ENCODE measurements at places on chromosomes 3 and 15.
A peak's percentile ranks its signal among the peaks of the same experiment; 100 is the strongest.

- no peak overlapping the region for H3K4me3 ChIP-seq
- no peaks in the 10 kb centered on the region for H3K27me3 ChIP-seq
- H3K27ac ChIP-seq, result no peak overlapping the region
Measured at GRCh38 chr3:15683253-15683652, 81.7 kb downstream of the BTD start.

GRCh38 chr15:72797834-72798233 lies 14.3 kb upstream of the ADPGK start:
- no peak for DNase-seq
- H3K27me3 ChIP-seq, result no peaks in the 10 kb centered on the region
- H3K27ac ChIP-seq, result no peak overlapping the region
- H3K4me3 ChIP-seq, result no peak overlapping the region
- H3K36me3 ChIP-seq, result no peaks in the 10 kb centered on the region

GRCh38 chr3:60600848-60601247 lies 650.4 kb downstream of the FHIT start:
- H3K27ac ChIP-seq, result no peak overlapping the region
- H3K36me3 ChIP-seq, result no peaks in the 10 kb centered on the region
- H3K4me1 ChIP-seq, result no peaks in the 10 kb centered on the region
- H3K4me3 ChIP-seq, result no peak overlapping the region
- DNase-seq, result no peak

DNA sequence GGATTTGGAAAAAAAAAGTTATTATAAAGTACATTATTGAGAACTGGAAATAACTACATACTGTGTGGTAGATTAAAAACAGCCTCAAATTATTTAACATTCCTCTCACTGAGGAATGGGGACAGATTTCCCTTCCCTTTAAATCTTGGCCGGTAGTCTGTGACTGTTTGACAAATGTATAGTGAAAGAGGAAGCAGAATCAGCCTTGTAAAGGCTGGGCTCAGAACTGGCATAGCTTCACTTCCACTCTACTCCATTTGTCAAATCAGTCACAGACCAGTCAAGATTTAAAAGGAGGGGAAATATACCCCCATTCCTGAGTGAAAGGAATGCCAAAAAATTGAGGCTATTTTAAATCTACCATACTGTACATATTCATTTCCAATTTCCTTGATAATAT lies 18.2 kb upstream of the B4GALT4 start:
- H3K27ac ChIP-seq, result no peak overlapping the region
- DNase-seq, result no peak
- H3K4me1 ChIP-seq, result no peaks in the 10 kb centered on the region
- no peaks in the 10 kb centered on the region for H3K27me3 ChIP-seq
- H3K4me3 ChIP-seq, result no peak overlapping the region

DNA sequence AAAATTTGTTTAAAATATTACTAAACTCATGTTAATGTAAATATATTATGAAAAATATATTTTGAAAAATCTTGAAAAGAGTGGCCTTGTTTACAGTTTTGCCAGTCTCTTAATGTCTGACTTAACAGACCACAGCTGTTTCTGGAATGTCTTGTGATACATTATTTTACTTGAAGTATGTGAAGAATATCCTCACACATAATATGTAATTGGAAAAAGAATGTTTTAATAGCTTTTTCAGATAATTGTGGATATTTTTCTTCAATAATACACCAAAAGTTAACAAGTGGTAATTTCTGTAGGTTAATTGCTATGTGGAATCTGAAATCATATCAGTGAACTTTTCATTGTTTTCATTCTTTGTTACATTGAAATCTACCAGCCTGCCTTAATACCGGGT lies 101.3 kb downstream of the UBE2E2 start:
- peak; percentile 67 for DNase-seq
- no peaks in the 10 kb centered on the region for H3K27me3 ChIP-seq
- H3K36me3 ChIP-seq, result no peaks in the 10 kb centered on the region
- H3K4me1 ChIP-seq, result no peaks in the 10 kb centered on the region

- no peak overlapping the region for H3K4me3 ChIP-seq
- H3K4me1 ChIP-seq, result peaks cover 2% of the 10 kb centered on the region
- DNase-seq, result no peak
- H3K27ac ChIP-seq, result no peak overlapping the region
- no peaks in the 10 kb centered on the region for H3K27me3 ChIP-seq
- no peaks in the 10 kb centered on the region for H3K36me3 ChIP-seq
Measured at GRCh38 chr3:120119846-120120510, 25.7 kb upstream of the GSK3B start.

DNA sequence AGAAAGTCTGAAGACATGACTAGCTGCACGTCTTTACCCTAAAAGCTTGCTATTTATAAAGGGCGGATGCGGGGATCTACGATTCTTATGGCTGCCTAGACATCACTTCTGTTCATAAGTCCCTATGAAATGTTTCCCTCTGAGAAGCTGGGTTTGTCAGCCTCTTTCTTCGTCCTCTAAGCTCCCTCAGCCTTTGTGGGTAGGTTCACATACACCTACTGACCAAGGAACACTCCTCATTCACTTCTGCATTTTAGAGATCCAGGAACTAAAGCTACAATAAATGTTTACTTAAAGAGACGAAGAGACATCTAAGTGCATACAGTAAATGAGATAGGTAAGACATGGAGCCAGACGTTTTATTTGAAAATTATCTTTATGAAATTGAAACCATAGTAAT lies 16.7 kb upstream of the RAMAC start:
- H3K36me3 ChIP-seq, result no peaks in the 10 kb centered on the region
- H3K4me3 ChIP-seq, result no peak overlapping the region
- no peak for DNase-seq
- no peaks in the 10 kb centered on the region for H3K27me3 ChIP-seq

- no peak overlapping the region for H3K4me3 ChIP-seq
- no peaks in the 10 kb centered on the region for H3K4me1 ChIP-seq
- no peak for DNase-seq
- H3K36me3 ChIP-seq, result no peaks in the 10 kb centered on the region
Measured at GRCh38 chr3:127489357-127489756, 101.2 kb downstream of the TPRA1 start.

- peaks cover 2% of the 10 kb centered on the region for H3K4me1 ChIP-seq
- H3K27ac ChIP-seq, result no peak overlapping the region
- H3K27me3 ChIP-seq, result no peaks in the 10 kb centered on the region
- H3K4me3 ChIP-seq, result no peak overlapping the region
- no peaks in the 10 kb centered on the region for H3K36me3 ChIP-seq
Measured at GRCh38 chr3:196627918-196628231, 11.6 kb upstream of the NRROS start.

- H3K4me3 ChIP-seq, result no peak overlapping the region
- H3K27ac ChIP-seq, result no peak overlapping the region
- no peaks in the 10 kb centered on the region for H3K36me3 ChIP-seq
- H3K27me3 ChIP-seq, result no peaks in the 10 kb centered on the region
- no peaks in the 10 kb centered on the region for H3K4me1 ChIP-seq
Measured at GRCh38 chr15:51126842-51127241, 32.1 kb upstream of the TNFAIP8L3 start.

- no peak overlapping the region for H3K4me3 ChIP-seq
- DNase-seq, result no peak
- H3K27ac ChIP-seq, result no peak overlapping the region
- H3K27me3 ChIP-seq, result no peaks in the 10 kb centered on the region
- H3K4me1 ChIP-seq, result no peaks in the 10 kb centered on the region
Measured at GRCh38 chr3:111040959-111041358, 30.7 kb upstream of the NECTIN3 start.

Data from fibroblast of lung (primary cell).